Uterus (tissue), 4 donors: ENCODE measurements at places on chromosomes 6 and 20.

DNA sequence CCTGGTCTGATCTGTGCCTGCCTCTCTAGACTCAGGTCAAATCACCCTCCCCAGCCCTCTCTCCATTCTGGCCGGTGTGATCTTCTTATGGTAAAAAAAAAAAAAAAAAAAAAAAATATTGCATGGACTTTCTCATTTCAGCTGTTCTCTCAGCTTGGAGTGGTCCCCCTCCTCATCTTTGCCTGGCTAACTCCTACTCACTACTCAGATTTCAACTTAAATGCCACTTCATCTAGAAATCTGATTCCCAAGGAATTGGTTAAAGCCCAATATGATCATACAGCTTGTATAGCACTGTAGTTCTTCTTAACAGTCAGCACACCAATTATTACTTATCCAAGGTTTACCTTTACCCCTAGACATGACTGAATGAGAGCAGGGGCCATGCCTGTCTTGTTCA, 105.9 kb upstream of the CARMIL1 start:
- no peak for DNase-seq

DNA sequence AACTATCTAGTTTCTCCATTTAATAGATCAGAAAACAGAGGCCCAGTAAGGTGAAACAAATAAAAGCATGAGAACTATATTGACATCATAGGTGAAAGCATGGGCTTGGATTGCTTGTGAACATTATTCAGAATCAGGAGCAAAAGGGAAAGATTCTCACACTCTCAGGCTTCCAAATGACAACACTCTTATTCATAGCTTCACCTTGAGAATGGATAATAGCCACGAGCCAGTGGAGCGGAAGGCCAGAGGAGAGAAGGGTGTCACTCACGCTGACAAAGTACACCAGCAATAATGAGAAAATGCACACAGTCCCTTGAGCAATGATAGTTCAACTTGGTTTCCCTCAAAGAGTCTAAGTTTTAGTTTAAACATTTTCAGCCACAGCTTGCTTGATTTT, 339.0 kb downstream of the TPBG start:
- DNase-seq: no peak

GRCh38 chr6:3431994-3432393, 24.9 kb downstream of the SLC22A23 start:
- DNase-seq: no peak

- DNase-seq: no peak
Measured at GRCh38 chr6:45548657-45549515, 171.2 kb upstream of the SUPT3H start.

DNA sequence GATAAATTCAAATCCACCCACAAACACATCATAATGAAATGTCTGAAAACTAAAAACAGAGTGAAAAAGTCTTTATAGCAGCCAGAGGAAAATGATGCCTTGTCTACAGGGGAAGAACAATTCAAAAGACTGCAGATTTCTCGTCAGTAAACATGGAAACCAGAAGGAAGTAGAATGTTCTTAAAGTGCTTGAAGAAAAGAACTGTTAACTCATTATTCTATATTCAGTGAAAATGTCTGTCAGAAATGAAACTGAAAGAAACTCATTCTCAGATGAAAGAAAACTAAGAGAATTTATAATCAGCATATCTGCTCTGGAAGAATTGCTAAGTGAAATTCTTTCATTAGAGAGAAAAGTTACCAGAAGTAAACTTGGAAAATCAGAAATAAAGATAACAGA, 416.1 kb downstream of the TBC1D32 start:
- DNase-seq: no peak

DNA sequence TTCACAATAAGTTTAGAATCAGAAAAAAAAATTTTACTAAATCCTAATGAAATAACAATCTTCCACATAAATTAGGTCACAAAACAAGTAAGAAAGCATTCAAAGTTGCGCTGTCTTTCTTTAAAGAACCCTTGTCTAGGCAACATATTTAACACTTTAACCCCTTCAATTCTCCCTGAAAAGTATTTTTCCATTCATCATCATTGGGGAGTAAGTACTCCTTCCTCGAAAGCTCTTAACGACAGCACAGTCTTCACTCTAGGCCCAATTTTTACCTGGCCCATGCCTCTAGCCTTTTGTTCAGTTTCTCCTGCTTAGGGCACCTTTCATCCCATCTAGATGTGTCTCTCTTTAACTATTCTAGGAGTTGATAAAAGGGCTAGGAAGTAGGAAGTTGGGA, 2.6 kb downstream of the TSPYL1 start:
- DNase-seq: no peak

GRCh38 chr20:33019465-33020277, 11.8 kb upstream of the BPIFB6 start:
- no peak for DNase-seq

- DNase-seq: no peak
Measured at GRCh38 chr20:38383147-38383546, 36.9 kb downstream of the LBP start.

DNA sequence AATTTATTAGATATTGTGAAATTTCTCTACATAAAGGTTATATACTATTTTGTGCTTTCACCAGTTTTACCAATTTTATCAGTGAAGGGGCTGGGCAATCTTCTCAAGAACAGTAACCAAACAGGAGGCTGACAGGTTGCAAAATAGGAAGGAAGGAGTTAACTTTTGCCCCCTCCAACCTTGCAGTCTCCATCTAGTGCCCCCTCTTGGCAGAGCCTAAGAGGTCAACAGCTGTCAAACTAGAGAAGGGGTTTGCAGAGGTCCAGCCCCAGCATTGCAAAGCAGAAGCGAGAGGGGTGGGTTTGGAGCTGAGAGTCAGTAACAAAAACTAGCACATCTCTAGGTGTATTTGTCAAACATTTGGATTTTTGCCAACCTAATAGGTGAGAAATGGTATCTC, 391.0 kb downstream of the CDC5L start:
- no peak for DNase-seq

DNA sequence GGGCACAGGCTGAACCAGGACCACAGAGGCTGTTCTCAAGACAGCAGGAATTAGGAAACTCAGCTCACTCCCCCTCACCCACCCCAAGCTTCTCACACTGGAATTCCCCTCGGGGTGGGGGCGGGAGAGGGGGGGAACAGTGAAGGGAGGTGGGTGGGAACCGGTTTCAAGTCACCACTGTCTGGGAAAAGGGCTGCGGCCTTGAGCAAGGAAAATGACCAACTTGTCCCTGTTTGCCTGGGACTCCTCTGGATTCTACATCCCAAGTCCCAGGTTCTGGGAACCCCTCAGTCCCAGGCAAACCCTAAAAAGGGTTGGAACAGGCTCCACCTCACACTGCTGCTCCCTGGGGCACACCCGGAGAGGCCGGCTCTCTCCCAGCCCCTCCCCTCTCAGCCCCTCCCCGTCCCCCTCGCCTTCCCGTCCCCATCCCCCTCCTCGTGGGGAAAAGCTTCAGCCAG, 230.7 kb downstream of the TFAP2C start:
- DNase-seq: peak; percentile 74

GRCh38 chr6:33589731-33590530, 9.9 kb upstream of the BAK1 start:
- DNase-seq: peak; percentile 58

GRCh38 chr6:55136916-55137315, 37.4 kb upstream of the HCRTR2 start:
- no peak for DNase-seq

GRCh38 chr20:11936157-11936556, 18.5 kb downstream of the BTBD3 start:
- no peak for DNase-seq

GRCh38 chr6:82118150-82118562, 129.4 kb downstream of the IBTK start:
- no peak for DNase-seq

DNA sequence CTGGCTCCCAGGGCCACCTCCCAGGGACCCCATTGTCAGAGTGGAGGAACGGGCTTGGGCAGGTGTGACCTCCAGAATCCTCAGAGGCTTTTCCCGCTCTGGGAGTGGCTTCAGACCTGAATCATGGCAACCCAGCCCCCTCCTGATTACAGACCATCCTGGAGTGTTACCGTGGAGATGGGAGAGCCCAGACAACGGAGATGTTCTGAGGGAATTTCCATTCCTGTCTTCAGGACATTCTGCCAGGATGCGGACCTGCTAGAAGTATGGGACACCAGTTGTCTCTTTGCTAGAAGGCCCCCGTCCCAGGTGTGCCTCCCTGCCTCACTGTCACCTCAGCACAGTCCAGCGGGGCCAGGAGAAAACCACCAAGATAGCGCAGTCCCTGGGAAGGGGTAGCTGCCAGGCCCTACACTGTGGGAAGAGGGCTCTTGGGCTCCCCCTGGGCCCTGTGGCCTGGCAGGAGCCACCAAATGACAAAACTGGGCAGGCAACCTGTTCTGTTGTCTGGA, 109.9 kb downstream of the PSMB1 start:
- DNase-seq: no peak

GRCh38 chr6:35052694-35053565, 88.2 kb downstream of the TCP11 start:
- no peak for DNase-seq

DNA sequence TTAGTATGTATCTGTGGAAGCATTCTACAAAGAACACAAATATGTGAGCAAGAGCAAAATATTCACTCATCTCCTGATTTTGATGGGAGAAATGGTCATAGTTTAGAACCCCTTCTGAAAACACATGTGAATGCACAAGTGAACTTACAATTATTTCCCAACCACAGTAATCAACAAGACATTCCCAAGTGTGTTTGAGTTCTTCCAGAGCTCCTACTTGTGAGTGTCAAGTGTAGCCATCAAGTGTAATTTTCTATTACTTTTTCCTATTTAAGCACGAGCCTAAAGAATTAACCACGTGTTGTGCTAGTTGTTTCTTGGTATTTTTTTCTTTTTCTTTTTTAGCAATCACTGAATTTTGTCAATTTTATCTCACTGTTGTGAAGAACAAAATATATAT, 402.3 kb downstream of the NKAIN2 start:
- no peak for DNase-seq

GRCh38 chr20:38987777-38988176, 25.6 kb downstream of the DHX35 start:
- no peak for DNase-seq

DNA sequence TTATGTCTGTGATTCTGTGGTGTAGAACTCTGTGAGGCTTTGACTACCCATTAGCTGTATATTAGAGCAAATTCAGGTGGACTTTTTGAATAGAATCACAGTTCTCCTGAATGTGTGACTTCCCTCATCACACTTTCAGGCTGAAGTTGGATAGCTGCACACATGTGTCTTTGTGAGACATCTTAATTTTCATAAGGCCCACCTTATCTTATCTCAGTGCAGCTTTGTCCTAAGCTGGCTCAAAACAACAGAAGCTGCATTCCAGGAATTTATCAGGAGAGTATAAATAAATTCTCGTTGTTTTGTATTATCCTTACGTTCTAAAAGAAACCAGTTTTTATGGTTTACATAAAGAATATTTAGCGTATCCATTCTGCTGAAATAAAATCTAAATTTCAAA, 26.2 kb upstream of the SLC35D3 start:
- no peak for DNase-seq

GRCh38 chr20:4942331-4942730, 59.0 kb downstream of the SLC23A2 start:
- DNase-seq: no peak

GRCh38 chr6:56033401-56033800, 158.0 kb upstream of the BMP5 start:
- DNase-seq: no peak

DNA sequence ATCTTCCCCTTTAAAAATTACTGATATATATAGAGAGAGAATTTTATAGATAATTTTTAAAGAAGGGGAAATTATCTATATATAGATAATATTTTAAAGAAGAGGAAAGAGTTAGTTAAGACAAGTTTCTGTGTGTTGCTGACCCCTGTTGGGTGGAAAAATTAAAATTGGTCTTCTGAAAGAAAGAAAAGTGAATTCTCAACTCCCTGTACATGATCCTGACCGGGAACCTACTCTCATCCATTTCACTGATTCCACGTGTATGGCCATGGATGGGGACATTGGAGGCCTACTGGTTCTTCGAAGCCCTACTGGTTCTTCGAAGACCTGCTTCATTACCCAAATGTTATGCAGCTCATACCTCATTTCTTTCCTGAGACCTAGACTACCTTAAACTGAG, 53.0 kb upstream of the TCF21 start:
- DNase-seq: no peak

GRCh38 chr6:160417146-160417545, 69.0 kb downstream of the SLC22A3 start:
- DNase-seq: no peak

- DNase-seq: no peak
Measured at GRCh38 chr6:30507849-30508827, 18.8 kb downstream of the HLA-E start.

GRCh38 chr6:7489376-7489775, 52.1 kb upstream of the DSP start:
- no peak for DNase-seq

DNA sequence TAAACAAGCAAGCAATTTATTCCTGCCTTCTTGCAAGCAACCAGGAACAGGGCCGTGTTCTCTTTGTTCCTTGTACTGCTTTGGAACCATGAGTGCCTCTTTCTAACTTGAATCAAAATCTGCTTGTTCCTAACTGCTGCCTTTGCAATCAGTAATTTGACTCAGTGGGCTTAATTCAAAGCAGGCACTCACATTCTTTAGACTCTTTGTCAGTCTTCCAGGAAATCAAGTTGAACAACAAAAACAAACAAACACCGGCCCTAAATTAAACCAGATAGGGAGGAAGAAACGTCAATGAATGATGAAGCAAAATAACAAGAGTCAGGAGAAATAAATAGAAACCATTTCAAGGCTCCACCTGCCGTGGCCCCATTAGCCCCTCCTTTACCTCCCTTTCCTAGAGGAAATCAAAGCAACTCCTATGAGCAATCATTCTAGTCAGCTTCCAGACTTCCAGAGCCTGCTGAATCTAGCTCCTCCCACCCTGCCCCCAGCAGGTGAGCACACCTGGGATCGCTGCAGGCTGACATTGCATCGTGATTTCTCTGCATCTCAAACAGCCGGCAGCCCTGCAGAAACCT, 582.2 kb upstream of the FLRT3 start:
- no peak for DNase-seq

DNA sequence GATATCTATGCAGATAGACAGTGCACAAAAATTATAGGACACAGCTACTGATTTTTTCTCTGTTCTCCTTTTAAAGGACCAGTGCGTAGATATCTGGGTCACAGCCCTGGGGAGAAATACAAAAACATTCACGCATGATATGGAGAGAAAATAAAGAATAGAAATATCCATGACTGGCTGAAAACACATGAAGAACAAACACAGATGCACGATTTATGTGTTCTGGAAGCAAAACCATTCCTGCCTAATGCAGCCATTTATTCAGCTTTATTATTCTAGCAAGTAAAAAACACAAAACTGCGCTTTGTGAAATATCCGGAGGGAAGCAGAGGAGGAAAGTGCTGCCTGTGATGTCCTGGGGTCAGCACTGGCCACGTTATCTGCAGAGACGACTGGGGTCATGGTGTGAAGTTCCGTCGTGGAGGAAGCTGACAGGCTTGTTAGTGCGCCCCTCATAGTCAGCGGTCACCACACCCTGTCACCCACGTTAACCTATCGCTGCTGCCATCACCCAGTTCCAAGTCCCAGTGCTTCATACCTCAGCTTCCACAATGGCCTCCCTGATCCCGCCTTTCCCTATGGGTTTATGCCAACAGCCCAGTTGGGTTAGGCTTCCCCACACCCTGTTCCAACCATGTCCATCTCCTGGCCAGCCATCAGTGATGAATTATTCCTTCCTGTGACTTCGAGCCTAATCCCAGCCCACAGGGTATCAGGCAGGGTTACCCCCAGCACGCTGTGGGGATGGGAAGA, 86.6 kb upstream of the RPS6KA2 start:
- DNase-seq: no peak
